Mucosa of gallbladder (tissue), 1 donor: ENCODE measurements at places on chromosomes 7 and 10. TPM values are rescaled to one million over a fixed set of nuclear protein-coding genes. Genes with fewer than 3 reads are reported as not detected.

GIMAP1 gene
- 5.1 TPM for total RNA-seq

C7orf33 gene
- total RNA-seq: not detected

PFKP gene
- total RNA-seq: 109 TPM

INA gene
- total RNA-seq: 0.40 TPM

FAM13C gene
- total RNA-seq: 11.4 TPM

VIPR2 gene
- total RNA-seq: 7.3 TPM

ACSL5 gene
- total RNA-seq: 34.1 TPM

VWDE gene
- total RNA-seq: 1.7 TPM

HOXA4 gene
- total RNA-seq: 2.3 TPM

PRKAG2 gene
- 54.8 TPM for total RNA-seq

SAMD9L gene
- total RNA-seq: 6.4 TPM

ANKRD2 gene
- total RNA-seq: 2.3 TPM

CPN1 gene
- not detected for total RNA-seq

PSPH gene
- total RNA-seq: 33.4 TPM

DNA sequence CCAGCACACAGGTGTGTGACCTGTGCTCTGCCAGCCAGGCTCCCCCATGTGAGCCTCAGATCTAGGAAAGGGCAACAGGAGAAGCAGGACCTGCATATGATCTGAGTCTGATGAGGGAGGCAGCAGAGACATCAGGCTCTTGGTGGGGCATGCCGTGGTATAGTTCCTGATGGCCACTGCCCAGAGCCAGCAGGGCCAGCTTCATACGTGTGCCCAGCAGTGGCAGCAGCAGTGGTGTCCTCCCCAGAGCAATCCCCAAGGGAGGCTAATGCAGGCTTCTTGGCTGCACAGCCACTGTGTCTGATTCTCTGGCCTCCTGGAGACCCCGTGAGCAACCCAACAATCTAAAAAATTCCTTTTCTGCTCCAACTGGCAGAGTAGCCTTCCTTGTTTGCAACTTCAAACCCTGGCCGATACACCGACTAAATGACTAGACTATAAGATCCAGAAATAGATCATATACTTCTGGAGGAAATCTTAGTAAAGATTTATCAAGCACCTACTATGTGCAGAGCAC lies 230.6 kb upstream of the ZMIZ1 start:
- DNase-seq: no peak

DNA sequence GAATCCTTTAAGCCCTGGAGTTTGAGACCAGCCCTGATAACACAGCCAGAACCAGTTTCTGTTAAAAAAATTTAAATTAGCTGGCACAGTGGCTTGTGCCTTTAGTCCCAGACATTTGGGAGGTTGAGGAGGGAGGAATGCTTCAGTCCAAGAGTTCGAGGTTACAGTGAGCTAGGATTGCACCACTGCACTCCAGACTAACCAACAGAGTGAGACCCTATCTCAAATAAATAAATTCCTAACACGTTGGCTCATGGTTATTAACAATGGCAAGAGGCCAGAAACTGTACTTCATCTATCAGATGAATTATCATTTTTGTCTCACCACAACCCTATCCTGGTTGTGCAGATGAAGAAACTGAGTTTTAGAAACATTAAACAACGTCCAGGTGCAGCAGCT lies 2.1 kb upstream of the PPIA start:
- DNase-seq: no peak

- DNase-seq: no peak
Observed at GRCh38 chr10:125377368-125377767, 217.0 kb upstream of the CTBP2 start.

- DNase-seq: peak; percentile 46
Observed at GRCh38 chr7:3065724-3066143, 22.1 kb upstream of the CARD11 start.

DNA sequence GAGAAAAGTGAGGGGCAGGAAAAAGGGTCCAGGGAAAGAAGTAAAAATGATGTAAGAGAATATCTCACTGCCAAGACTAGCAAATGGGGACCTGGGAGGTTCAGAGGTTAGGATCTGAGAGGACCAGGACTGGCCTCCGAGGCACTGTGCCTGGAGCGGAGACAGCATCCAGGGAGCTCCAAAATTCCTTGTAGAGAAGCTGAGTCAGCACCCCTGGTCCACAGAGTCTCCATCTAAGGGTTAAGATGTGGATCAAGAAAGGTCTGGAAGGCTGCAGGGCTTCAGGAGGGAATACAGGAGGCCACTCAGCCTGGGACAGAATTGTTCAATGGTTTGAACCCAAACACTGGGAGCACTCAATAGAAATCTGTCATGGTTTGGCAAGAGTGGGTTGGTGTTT lies 30.6 kb downstream of the ZNF503 start:
- DNase-seq: no peak

- DNase-seq: no peak
Observed at GRCh38 chr7:113217314-113217713, 99.0 kb upstream of the SMIM30 start.

DNA sequence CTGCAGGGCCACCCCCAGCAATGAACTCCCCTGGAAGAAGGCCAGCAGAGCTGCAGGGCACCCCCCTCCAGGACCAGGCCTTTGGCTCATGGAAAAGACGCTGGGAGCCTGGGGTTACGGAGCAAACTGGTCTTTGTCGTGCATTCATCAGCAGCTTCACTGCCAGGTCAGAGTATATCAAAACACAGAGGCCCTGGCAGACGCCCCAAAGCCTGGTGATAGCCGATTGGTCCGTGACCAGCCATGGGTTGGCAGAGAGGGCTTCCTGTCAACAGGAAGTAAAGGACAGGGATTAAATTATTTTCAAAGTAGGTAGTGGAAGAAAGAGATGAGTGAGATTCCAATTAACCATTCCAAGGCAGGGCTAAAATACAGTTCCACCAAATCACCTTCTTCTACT lies 9.0 kb downstream of the PRKAG2 start:
- DNase-seq: peak; percentile 31

- DNase-seq: peak; percentile 27
Observed at GRCh38 chr7:19713676-19714075, 4.8 kb upstream of the POLR1F start.

DNA sequence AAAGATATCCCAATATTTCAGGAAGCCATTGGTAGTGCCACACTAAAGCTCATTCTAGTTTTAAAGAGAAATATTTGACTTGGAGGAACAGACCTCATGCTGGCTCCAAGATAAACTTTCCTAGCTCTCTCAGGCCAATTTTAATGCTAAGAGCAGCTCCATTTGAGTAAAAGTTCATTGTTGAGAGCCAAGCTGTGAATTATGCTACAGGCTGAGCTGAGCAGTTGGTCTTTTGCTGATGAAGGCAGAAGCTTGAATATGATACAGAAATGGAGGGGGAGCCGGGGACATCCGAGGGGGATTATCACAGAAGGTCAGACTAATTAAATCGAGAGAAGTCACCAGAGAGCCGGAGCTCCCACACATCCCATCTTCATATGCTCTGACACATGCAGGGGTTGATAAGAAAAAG lies 175.7 kb upstream of the AUTS2 start:
- DNase-seq: no peak

DNA sequence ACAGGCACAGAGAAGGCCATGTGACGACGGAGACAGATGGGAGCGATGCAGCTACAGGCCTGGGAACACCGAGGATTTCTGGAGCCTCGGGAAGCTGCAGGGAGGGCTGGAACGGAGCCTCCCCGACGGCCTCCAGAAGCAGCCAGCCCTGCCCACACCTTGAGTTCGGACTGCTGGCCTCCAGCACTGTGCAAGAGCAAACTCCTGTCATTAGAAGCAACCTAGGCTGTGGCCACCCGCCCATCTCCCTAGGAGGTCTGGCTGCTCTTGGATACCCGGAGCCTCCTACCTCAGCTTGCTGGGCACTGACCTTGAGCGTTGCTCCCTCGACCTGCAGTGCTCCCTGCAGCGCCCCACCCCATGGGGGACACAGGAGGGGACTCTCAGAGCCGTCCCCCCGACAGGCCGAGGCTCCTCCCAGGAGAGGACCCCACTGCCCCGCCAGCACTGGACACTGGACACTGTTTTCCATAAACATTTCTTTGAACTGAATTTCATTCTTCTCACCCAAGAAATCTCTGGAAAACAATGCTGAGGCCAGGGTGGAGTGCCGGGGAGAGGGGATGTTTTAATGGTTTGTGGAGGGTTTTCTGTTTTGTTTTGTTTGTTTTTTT lies 22.5 kb upstream of the TNRC18 start:
- DNase-seq: no peak

DNA sequence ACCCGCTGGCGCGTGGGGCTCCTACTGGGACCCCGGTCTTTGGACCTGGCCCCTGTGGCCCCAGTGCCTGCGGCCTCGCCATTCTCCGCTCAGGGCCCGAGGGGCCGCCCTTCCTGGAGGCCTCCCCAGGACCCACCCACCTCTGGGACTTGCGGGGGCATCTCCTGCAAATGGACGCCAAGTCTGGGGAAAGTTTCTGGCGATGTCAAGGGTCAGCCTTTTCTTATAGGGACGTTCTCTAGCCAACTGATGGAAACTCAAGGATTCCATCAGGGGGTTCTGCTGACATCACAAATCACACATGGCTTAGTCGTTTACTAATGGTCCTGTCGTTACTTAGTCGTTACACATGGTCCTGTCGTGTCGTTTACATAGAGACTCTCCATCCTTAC lies 57.7 kb upstream of the RHOBTB1 start:
- no peak for DNase-seq

- no peak for DNase-seq
Observed at GRCh38 chr10:47401874-47402640, 18.0 kb upstream of the ZNF488 start.

DNA sequence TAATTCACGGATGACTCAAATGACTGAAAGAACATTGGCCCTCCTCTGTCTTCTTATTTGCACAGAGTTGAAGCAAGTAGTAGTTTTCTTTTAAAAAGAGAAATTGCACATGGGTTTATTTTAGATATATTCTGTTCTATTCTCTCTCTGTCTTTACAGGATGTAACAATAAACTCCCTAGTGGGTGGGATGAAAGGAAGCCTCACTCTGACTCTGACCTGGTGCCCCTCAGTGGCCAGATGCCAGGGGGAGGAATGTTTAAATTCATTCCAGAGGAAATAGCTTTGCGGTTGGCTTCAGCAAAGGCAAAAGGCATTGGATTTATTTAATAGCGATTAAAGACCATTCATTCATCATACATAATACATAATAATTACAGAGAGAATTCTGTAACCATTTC lies 156.4 kb upstream of the MTPN start:
- DNase-seq: no peak

- no peak for DNase-seq
Observed at GRCh38 chr7:108503112-108504026, 22.6 kb downstream of the PNPLA8 start.

- no peak for DNase-seq
Observed at GRCh38 chr10:121772884-121773283, 154.9 kb downstream of the ATE1 start.

GRCh38 chr7:151454305-151454704 lies 14.4 kb upstream of the CRYGN start:
- DNase-seq: no peak

DNA sequence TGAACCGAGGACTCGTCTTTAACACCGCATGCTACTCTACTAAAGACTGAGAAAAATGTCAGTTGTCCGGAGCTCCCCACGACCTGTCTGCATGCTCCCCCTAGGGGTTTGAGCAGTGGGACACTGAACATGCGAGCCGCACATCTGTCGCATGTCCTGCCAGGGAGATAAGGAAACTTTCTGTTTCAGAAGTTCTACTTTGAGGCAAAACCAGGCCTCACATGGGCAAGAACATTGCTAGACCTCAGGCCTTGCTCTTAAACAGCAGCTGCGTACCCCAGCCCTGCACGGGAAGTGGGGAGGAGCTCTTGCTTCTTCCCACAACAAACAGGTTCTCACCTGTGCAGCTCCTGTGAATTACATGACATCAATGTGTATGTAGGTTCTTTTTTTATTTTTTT lies 30.3 kb upstream of the HERPUD2 start:
- peak; percentile 45 for DNase-seq

- DNase-seq: no peak
Observed at GRCh38 chr7:32586291-32587221, 91.3 kb downstream of the AVL9 start.

GRCh38 chr10:12045596-12045995 lies 3.0 kb upstream of the UPF2 start:
- no peak for DNase-seq

DNA sequence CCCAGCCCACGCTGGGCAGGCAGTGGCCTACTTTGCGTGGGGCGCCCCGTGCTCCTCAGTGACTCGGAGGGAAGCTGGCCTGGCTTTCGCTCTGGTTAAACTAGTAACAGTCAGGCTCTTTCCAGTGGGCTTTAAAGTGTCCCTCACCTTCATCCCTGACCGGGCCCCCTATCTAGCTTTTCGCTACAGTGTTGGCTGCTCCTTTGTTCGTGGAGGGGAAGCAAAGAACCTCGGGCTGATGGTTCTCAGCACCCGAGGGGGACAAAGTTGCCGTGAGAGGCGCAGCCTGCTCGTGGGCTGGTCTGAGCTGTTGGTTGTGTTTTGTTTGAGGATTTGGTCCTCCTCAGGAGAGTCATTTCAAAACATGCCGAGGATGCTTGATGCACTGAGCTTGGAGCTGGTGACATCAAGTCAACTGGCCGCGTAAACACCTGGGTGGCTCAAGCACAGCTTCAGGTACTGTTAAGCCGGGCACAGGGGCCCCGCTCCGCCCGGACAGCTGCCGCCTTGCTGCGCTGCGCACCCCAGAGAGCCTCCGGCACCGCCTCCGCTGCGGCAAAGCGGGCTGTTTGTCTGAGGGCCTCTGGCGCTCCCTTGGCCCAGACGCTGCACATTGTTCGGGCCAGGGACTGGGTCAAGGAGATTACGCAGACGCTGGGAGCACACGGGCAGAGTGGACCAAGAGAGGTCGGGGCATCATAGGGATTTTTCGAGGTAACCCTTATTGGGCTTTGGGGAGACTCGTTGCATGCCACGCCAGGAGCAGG lies 1.6 kb downstream of the DLX6 start:
- DNase-seq: no peak
